Head of caudate nucleus (tissue), 42 donors: ENCODE measurements at places on chromosomes 5 and 9.
A peak's percentile ranks its signal among the peaks of the same experiment; 100 is the strongest.

DNA sequence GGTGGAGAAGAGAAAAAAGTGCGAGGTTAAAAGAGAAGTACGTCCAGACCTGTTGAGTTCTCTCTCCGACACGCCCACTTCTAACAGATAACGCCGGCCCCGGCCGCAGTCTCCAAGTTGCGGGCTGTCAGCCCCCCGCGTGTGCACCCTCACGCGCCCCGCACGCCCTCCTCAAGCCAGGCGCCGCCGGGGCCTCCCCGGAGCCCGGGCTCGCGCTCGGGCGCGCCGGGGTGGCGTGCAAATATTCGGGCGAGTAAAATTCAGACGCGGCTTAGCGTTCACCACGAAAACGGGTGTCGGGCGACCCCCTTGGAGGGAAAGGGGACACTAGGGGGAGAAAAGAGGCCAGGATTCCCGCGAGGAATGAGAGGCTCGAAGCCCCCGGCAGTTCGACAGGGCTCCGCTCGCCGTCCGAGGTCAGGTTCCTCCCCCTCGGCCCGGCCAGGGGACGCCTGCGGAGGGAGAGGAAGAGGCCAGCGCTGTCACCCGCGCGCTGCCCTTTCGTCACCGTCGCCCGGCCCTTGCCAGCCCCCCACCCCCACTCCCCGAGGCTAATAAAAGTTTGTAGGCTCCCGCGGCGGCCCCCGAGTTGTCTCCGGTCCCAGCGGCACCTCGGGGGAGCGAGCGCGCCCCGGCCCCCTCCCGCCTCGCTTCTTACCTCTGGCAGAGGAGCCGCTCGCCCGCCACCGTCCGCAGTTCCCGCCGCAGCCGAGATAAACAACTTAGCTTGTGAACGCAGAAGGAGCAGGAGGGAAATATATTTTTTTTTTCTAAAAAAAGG is 743 bp downstream of the NR3C1 start:
- peak; percentile 68 for DNase-seq

GRCh38 chr5:92559781-92560180 is 1021.2 kb downstream of the NR2F1-AS1 start:
- DNase-seq: no peak

GRCh38 chr5:178318893-178319292 is 86.3 kb upstream of the PHYKPL start:
- DNase-seq: no peak

GRCh38 chr9:85600675-85601263 is 141.0 kb downstream of the AGTPBP1 start:
- DNase-seq: no peak

GRCh38 chr9:77561331-77562018 is 86.6 kb downstream of the GNA14 start:
- no peak for DNase-seq

- DNase-seq: no peak
Observed at GRCh38 chr9:120368799-120369198, 211.2 kb downstream of the CDK5RAP2 start.

- no peak for DNase-seq
Observed at GRCh38 chr5:31095796-31096195, 97.7 kb upstream of the CDH6 start.

GRCh38 chr9:121556580-121556979 is 56.9 kb upstream of the GGTA1 start:
- no peak for DNase-seq

DNA sequence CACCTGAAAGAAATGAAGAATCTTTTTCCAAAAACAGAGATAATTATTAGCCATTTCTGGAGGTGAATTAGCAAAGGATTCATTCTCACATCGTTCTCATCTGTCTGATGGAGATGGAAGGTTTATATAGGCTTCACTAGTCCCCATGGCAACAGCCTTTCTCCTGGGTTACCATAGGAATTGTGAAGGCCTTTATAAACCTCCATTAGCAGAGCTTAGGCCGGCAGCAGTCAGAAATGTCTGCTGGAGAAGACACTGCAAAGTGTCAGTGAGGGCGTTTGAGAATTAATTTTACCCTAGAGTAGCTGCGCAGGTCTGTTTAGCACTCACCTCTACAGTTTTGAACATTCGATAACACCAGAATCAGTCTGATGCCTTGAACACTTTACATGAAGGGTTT is 290.4 kb upstream of the NR4A3 start:
- no peak for DNase-seq

GRCh38 chr9:124384210-124384609 is 31.0 kb downstream of the PSMB7 start:
- no peak for DNase-seq

DNA sequence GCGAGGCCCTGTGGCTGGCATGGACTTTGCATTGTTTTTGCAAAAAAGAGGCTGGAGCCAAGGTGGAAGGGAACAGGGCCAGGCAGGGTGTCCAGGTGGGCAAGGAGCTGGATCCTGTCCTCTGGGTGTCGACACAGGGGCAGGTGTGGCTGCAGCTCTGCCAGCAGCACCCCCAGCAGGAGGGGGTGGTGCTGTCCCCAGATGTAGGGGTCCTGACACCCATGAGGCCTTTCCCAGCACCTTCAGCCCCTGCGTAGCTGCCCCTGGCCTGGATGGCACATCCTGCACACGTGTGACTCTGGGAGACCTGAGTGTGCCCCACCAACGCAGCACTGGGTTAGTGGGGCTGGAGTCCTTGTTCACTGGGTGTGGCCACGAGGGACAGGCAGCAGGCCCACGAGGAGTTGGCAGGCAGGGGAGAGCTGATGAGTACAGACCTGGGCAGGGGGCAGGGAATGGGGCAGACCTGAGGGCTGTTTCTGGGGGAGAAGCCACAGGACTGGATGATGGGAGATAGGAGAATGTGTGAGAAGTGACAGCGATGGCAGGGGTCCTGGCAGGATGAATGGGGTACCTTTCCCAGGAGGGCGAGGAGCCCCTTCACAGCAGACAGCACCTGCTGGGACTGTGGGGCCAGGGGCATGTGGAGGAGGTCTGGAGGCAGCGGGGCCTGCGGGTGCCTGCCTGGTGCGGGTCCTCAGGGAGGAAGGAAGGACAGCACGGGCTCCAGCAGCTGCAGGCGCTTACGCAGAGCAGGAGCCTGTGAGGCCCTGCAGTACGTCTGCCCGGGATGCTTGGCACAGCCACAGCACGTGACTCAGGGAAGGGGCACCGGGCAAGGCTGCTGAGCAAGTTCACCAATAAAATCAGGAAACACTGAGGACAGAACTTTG is 3.6 kb upstream of the RASGEF1C start:
- DNase-seq: no peak

DNA sequence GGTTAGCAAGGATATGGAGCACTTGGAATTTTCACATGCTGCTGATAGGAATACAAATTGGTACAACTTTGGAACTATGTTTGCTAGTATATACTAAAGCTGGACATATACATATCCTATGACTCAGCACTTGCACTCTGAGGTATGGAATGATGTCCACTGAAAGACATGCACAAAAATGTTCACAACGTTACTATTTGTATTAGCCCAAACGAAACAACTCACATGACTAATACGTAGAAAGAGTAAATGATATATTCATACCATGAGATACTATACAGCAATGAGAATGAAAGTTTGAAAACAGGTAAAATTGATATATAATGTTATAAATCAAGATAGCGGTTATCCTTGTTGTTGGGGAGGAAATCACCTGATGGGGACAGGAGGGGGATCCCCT is 45.5 kb upstream of the CDC42SE2 start:
- DNase-seq: no peak

GRCh38 chr5:122314036-122314435 is 2.0 kb downstream of the SNCAIP start:
- no peak for DNase-seq

GRCh38 chr9:34379334-34380033 is 2.8 kb upstream of the MYORG start:
- DNase-seq: peak; percentile 94

DNA sequence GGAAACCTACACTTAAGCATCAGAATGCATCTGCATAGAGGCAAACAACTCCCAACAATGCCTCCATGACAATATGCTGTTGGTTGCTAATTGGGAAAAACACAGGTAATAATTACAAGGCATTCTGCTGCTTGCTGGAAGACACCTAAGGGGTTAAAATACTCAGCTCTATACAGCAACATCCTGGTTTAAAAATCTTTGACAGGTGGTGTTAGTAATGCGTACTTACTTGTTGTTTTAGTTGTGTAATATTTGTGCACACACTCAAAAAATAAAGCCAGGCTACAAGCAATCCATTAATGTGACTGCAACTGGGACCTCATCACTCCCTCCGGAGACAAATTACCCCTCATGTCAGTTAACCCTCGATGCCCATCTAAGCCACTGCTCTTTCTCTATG is 126.3 kb upstream of the ELL2 start:
- DNase-seq: no peak

DNA sequence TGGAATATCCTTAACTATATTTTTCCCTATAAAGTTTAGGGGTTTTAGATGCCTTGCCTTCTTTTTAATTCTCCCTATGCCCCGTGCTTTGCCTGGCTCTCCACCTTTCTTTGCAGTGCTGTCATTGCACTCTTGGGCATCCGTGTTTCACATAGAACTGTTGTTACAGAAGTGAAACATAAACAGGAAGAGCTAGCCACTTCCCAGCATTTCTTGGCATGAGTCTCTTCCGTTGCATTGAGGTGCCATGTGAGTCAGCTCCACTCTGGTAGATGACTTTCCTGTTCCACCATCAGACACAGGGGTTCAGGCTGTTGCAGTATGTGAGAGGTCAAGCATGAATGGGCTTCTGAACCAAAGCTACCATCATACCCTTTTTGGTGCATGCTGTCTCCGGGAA is 73.4 kb downstream of the ANGPTL2 start:
- DNase-seq: no peak

GRCh38 chr9:119179701-119180100 is 189.5 kb downstream of the BRINP1 start:
- DNase-seq: no peak

DNA sequence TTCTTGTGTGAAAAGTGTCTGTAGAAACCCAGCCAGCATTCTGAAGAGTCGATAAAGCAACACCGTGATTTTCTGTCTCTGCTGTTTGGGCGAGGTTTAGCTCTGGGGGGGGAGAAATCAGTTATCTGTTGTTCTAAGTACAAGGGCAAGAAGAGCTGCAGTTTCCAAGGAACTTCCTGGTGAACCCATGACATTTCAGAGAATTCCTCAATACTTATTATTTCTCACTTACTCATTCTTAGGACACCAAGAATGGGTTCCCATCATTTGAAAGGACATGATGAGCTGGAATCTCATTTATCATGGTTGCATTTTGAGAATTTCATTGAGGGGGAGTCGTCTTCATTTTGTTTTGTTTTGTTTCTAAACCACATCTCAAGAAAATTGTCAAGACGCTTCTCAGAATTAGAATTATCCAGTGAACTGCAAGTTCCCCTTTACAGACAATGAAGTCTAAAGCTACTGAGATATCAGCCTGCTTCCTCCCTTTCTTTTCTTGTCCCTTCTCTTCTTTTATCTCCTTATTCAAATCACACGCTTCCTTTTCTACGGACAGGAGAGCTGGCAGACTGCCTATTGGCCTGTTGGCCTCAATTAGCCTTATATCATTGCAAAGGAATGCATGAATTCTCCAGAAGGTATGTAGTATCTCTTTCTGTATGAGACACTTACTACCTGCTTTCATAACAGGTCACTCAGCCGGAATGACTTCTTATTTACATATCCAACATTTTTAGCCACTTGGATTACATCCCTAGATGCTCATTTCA is 53.7 kb downstream of the ZNF462 start:
- no peak for DNase-seq

DNA sequence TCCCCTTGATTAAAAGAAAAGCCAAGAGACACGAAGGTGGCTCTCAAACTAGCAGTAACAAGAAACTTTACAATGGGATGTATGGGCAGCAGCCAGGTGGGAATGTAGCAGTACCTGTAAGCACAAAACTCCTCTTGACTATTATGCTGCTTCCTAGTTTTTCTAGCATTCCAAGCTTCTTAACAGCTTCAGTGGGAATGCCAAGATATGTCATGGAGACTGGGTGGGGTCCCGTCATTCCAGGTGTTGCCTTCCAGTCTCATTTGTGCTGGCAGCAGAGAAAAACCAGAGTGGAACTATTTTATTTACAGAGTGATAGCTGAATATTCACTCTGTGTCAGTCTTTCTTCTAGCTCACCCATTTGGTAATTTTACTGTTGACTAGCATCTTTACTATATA is 236.6 kb downstream of the ARL15 start:
- no peak for DNase-seq
